ENCODE measurements at places on chromosomes 3 and 15.

DNA sequence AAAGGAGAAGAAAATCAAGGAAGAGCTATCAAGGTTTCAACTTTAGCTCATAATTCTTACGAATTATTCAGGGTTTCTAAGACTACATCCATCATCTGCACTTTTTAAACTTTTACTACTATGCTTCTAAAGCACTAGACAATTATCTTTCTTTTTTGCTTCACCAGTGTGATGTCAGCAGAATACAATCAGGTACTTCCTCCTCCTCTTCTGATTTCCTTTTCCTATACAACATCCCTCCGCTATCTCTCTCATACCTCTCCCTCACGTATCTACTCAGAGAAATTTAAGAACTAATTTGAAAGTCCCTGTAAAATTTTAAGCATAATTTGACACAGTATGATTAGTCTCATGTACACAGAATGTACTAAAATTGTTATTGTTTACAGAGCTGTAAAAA lies 47.3 kb upstream of the USP50 start:
- DNase-seq: no peak

GRCh38 chr3:3666664-3667063 lies 132.6 kb upstream of the LRRN1 start:
- DNase-seq: no peak

DNA sequence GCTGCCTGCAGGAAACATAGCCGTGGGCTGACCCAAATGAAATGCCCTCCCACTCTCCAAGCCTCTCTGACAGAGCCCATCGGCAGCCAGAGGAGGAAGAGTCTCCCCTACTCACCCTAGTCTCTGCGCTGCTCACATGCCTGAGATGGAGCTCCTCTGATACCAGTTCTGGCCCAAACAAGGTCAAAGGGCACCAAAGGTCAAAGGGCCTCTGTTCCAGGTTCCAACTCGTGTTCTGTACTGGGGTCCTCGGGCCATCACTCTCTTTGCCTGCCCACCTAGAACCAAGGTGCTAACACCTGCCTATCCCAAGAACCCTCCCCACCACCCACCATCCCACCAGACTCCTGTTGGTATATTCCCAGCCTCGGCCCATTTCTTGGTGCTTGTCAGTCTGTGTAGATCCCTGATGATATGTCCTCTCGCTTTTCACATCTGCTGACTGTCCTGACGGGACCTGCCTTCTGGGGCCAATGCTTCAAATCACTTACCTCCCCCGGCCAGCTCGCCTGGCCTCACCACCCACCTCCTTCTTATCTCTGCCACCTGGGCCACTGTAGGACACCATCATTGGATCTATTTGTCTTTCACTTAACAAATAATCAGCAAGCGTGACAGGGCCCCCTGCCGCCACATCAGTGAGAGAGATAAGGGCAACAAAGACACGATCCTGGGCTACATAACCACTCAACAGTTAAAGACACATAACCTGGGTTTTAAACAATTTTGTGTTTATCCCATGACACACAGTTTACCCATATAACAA lies 90.4 kb downstream of the SRGAP3 start:
- DNase-seq: no peak

GRCh38 chr3:98545940-98546339 lies 14.2 kb downstream of the GPR15 start:
- no peak for DNase-seq

DNA sequence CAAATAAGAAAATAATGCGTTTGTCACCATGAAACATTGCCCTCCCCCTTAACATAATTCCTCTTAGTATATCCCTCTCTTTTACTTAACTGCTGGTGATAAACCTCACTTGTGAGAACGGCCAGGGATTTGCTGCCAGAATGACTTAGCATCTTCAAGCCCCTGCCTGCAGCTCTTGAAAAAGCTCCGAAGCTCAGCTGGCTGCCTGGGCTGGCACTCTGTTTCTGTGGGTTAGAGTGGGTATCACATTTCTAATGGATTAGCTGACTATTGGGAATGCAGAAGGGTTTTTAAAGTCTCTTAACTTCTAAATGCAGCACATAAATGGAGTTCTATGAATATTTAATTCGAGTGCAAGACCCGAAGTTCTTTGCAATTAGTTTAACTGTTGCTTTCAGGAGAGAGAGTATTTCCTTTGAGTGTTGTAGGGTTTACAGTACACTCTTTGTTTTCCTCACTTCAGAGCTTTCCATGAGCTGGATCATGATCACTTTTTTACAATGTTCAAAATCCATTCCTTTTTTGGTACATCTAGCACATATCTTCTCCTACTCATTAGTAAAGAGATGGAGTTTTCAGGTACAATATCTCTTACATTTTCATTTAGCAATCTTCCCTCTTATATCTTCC lies 124.7 kb upstream of the RBMS3 start:
- no peak for DNase-seq

DNA sequence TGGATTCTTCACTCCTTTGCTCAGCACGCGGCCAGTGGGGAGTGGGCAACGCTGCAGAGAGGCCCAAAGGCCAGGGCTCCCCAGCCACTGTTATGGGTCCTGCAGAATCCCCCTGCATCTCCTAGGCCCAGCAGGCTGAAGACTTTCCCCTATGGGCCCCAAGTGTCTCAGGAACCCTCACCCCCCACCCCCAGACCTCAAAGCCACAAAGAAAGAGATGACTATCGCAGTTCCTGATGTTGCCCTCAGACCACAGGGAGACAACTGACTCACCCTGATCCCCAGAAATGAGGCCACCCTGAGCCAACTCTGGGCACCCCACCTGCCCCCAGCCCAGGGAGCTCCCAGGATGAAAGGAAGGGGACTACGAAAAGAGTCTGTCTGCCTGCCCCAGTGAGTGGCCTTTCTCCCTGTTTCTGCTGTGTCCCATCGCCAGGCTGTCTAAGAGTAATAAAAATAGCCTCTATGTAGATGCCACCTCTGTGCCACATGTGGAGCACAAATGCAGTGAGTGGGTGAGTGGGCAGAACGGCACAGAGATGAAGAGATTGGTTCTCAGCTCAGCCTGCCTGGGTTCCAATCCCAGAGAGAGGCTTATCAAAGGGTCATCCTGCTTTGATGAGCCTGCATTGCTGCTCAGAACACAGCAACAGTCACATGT lies 283.0 kb downstream of the UACA start:
- DNase-seq: no peak

DNA sequence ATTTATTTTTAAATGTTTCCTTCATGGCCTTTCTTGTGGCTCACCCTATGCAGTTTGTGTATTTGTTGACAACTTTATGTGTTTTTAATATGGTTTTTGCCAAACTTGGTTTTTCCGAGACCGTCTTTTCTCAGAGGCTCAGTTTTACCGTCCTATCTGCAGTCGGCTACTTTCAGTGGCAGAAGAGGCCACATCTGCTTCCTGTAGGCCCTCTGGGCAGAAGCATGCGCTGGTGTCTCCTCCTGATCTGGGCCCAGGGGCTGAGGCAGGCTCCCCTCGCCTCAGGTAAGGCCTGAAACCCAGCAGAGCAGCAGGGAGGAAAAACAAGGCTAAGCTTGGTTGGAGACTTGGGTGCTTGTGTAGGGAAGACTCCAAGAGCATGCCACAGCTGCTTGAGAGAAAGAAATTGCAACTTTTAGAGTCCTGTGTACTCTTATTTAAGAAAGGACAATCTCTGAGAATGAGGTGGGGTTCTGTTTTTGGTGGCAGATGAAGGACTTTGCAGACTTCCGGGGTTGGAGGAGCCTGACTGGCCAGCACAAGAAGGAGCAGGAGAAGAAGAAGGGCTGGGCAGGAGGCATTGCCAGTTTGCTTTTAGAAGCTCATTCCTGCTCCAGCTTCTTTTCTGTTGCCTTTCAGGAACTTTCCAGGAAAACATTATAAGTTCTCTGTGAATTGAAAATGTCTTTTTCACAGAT lies at the start of gene TIGIT:
Gene TIGIT, plus strand, starts transcription at position 191 of the 698 bp plus-strand sequence. Its CDS starts 34 bp downstream, at position 225.
- DNase-seq: no peak

GRCh38 chr3:134971306-134971705 lies 176.2 kb downstream of the EPHB1 start:
- no peak for DNase-seq

DNA sequence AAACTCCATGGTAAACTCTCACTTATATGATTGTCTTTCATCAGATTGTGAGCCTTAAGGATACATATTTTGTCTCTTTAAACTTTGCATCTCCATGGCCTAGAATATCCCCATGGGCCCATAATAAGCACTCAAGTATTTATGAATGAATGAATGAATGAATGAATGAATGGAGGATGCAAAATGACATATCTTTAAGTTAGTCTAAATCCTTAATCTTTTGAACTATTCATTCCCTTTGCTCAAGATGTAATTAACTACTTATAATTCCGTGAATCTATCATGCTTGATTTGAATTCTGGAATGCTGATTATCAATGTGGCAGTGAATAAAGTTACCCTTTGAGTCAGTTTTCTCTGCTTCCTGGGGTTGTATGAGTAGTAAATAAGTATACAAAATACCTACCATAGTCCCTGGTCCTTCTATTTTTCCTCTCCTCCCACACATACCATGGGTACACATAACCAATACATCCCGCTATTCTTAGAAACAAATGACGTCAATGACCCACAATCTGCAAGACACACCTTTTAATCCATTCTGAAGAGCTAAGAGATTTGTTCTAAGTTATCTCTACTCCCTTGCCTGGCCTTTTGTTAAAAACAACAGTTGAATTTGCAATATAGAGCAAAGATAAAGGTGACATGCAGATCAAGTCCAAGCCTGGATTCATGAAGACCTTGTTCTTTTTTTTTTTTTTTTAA lies 94.5 kb downstream of the FBN1 start:
- no peak for DNase-seq

- no peak for DNase-seq
Measured at GRCh38 chr3:136067211-136067610, 101.7 kb downstream of the PPP2R3A start.

- DNase-seq: no peak
Measured at GRCh38 chr3:138213398-138214085, 26.4 kb downstream of the ARMC8 start.

GRCh38 chr3:464255-464654 lies 267.7 kb downstream of the CHL1 start:
- no peak for DNase-seq

DNA sequence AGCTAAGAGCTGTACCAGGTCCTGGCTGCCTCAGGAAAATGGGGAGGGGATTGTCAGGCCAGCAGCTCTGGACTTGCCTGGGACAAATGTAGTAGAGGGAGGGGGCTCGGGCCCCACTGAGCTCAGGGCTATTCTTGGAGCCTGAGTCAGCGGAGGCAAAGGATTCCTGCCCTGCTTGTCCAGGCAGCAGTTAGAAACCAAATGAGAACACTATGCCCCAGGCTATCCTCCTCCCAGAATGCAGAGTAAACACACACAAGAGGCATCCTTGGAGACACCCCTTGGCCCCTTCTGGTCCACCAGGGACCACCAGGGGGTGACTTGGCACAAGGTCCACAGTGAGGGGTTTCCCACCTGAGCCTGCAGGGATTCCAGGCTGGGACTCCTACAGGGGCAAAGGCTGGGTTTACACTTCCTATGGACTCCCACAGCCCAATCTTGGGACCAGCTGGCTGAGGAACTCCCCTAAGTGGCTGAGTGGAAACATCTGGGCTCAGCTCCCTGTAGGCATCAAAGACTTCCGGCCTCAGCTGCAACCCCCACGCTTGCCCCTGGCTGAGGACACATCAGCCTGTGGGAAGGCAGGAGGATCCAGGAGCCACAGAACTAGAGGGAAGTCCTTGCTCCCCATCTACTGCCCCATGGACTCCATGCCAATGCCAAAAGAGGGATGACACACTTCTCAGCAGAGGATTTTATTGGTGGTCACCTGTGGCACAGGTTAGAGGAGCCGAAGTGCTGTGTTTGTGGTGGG lies 3.4 kb upstream of the COL7A1 start:
- no peak for DNase-seq

DNA sequence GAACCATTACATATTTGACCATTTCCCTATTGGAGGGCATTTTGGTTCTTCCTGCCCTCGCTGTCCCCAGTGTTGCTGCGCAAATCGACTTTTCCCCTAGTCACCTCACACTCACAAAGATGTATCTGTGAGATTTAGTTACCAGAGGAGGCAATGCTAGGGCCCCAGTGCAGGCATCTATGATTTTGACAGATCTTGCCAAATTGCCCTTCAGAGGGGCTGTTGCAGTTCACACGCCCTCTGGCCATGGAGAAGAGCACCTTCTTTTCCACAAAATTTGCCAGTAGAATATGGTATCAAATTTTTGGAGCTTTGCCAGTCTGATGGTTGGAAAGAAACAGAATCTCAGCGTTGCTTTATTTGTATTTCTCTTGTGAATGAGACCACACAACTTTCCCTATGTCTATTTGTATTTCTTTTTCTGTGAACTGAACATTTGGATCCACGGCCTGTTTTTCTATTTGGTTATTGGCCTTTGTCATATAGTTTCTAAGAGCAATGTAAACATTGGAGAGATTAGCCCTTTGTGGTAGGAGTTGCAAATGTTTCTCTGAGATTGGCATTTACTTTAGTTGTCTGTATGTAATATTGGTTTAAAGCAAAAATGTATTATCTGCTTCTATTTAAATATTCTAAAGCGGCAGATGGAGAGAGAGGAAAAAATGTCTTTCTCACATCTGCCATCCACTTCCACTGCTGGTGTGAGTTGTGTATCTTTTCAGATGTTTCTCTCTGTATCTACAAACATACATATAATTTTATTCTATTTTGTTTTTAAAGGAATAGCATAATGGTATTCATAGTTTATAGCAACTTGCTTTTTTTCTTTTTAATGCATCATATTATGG lies 66.1 kb downstream of the DNASE1L3 start:
- DNase-seq: no peak

DNA sequence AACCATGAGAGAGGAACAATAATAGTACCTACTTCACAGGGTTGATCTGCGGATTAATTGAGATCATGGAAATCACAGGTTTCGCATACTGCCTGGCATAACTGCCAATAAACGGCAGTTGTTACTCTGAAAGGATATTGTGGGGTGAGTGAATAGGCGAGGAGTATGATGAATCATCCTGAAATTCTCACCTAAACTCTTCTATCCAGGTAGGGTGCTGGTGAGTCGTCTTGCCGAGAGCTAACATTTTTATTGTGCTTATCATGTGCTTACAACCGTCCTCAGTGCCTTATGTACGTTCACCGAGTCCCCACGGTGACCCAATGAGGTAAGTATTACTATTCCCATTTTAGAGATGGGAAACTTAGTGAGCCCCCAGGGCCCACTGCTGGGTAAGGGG lies 52.4 kb upstream of the SRGAP3 start:
- no peak for DNase-seq

GRCh38 chr3:123728991-123729390 lies 144.1 kb upstream of the HACD2 start:
- no peak for DNase-seq

- no peak for DNase-seq
Measured at GRCh38 chr15:99303907-99304306, 52.6 kb downstream of the LRRC28 start.

DNA sequence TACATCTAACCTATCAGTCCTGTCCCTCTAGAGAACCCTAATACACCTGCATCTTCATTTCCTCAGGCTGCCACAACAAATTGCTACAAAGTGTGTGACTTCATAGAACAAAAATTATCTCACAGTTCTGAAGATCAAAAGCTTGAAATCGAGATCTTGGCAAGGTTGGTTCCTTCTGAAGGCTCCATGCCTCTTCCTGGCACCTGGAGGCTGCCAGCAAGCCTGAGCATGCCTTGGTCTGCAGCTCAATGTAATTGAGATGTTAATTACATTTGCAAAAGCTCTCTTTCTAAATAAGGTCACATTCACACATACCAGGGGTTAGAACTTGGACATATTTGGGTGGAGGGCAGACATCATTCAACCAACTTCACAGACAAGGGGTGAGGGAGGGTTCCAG lies 86.4 kb upstream of the ABHD17C start:
- DNase-seq: no peak

- DNase-seq: no peak
Measured at GRCh38 chr15:58947179-58947578, 13.7 kb upstream of the SLTM start.

- no peak for DNase-seq
Measured at GRCh38 chr3:195263925-195264600, 6.9 kb downstream of the XXYLT1 start.

GRCh38 chr15:49847423-49848281 lies 226.8 kb downstream of the DTWD1 start:
- DNase-seq: no peak

Measured in stimulated activated CD8-positive, alpha-beta memory T cell treated with anti-CD3 and anti-CD28 coated beads, Interleukin-7, amount 100 ng/mL, for 1 hour (primary cell).